ENCODE measurements at places on chromosomes 7 and 10.

GRCh38 chr10:131001438-131001837 is 310.1 kb downstream of the TCERG1L start:
- DNase-seq = no peak

GRCh38 chr10:117543225-117544003 is 868 bp downstream of the EMX2 start:
- DNase-seq = no peak

- DNase-seq = no peak
Measured at GRCh38 chr7:101363734-101364374, 1.2 kb downstream of the COL26A1 start.

DNA sequence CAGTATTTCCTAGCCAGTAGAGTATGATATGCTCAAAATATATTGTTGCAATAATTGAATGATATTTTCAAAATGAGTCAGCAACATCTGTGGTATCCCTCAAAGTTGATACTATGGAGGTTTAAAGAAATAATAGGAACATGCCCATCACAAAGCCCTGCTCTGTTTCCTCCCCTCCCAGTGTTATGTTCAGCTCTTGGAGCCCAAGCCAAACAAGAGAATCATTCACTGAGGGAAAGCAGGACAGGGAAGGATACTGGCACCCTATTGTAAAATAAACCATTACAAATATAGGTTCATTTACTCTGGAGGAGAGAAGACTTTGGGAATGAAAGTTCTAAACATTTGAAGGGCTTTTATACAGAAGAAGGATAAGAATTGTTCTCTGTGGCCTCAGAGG is 37.6 kb downstream of the SORCS3 start:
- DNase-seq = no peak

Data from retinal pigment epithelial cell (primary cell).